Activated CD8-positive, alpha-beta memory T cell treated with anti-CD3 and anti-CD28 coated beads for 1 hour (primary cell): ENCODE measurements at places on chromosomes 7 and 10.

- no peak for DNase-seq
Observed at GRCh38 chr10:126011995-126012394, 115.6 kb downstream of the FANK1 start.

DNA sequence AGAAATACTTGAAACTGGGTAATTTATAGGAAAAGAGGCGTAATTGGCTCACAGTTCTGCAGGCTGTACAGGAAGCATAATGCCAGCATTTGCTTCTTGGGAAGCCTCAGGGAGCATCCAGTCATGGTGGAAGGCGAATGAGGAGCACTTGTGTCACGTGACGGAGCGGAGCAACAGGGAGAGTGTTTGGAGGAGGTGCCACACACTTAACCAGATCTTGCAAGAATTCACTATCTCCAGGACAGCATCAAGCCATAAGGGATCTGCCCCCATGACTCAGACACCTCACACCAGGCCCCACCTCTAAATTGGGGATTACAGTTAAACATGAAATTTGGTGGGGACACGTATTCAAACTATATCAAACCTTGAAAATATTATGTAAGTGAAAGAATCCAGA is 89.3 kb downstream of the WIPF3 start:
- no peak for DNase-seq

GRCh38 chr7:87875151-87876039 is 765 bp downstream of the SLC25A40 start:
- DNase-seq = no peak

DNA sequence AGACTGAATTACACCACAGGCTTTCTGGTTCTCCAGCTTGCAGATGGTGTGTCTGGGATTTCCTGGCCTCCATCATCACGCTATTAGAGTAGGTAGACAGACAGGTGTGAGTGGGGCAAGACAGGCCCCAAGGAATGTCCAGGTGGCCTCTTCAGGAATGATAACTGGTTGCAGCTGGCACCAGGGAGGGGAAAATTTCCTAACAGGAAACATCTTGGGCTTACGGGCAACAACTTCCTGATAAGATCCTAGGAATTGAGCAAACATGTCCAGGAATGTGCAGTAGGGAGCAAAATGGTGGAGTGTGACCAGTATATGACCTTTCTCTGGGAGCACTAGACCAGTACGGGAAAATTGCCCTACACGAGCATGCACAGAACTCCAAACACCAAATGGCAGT is 11.3 kb downstream of the XRCC2 start:
- no peak for DNase-seq

- no peak for DNase-seq
Observed at GRCh38 chr7:422191-422885, 97.3 kb downstream of the PDGFA start.

- DNase-seq = no peak
Observed at GRCh38 chr7:34277803-34278199, 372.5 kb downstream of the BMPER start.

DNA sequence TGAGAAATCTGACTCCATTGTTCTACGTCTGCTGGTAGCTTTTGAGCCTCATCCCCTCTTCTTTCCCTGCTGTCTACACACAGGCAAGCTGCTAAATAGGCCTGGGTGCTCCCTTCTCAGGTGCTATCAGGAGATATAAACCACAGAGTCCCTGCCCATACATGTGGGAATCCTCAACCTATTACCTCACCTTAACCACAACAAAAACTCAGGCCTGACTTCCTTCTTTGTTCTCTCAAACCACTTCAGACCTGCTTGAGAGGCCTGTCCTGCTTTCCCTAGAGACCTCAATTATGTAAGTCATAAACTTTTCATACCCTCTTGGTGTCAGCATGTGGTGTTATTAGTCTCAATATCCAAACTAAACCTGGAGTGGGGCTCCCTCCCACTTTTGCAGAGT is 75.0 kb upstream of the MAGI2 start:
- no peak for DNase-seq

DNA sequence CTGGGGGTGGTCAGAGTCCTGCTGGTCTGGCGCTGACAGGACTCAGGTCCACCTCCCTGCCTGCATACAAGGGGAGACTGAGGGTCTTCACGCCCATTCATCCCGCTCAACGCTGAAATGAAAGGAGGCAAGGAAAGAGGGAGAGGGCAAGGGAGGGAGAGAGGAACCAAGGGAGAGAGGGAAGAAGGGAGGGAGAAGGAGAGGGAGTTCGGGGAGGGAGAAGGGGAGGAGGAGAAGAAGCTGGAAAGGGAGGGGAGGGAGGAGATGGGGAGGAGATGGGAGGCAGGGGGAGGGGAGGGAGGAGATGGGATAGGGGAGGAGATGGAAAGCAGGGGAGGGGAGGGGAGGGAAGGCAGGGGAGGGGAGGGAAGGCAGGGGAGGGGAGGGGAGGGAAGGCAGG is 69.4 kb upstream of the INPP5A start:
- DNase-seq = no peak

- DNase-seq = no peak
Observed at GRCh38 chr10:113187063-113187777, 237.2 kb downstream of the TCF7L2 start.

- DNase-seq = no peak
Observed at GRCh38 chr7:23335621-23336020, 36.5 kb downstream of the MALSU1 start.

GRCh38 chr7:40297741-40298311 is 163.0 kb downstream of the SUGCT start:
- no peak for DNase-seq

GRCh38 chr10:31749981-31750840 is 178.4 kb downstream of the ARHGAP12 start:
- no peak for DNase-seq

DNA sequence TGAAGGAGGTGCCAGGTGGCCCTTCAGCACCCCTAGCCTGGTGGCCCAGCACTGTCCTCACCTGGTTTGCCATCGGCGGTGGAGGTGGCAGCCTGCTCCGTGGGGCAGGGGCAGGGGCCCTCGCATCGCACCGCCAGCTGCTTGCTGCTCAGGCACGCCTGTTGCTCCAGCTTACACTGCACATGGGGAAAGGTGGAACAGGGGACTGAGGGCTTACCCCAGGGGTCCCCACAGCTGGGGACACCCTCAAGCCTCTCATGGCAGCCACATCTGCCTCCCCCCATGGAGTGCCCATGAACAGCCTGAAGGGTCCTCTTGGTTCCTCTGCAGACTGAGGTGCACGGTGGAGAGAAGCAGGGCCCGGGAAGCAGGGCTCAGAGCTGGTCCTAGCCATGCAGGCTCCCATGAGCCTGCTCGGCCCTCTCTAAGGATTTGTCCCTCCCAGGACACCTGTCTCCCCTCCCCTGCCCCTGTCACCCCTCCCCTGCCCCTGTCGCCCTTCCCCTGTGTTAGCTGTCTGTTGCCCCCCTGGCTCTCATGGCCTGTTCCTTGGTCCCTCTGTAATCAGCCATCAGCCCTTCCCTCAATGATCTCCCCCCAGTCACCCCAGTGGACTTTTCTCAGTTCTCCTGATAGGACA is 20.1 kb downstream of the SPOCK2 start:
- DNase-seq = no peak

DNA sequence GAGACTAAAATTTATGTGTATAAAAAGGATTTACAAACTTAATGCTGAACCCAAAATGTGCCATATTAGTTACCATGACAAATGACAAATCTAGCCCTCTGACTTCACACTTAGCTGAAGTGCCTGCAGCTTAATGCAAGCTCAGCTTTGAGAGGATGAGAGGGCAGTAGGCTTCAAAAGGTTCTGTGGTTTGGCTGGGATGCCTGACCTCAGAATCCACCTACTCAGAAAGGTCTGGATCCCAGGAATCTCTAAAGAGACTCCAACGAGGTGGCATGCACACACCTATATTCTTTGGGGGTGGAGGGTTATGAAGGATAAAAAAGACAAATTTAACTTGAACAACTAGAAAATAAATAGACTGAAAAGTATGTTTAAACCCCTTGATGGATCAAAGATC is 213.4 kb downstream of the TAX1BP1 start:
- DNase-seq = no peak

- DNase-seq = no peak
Observed at GRCh38 chr10:129156406-129156805, 310.6 kb upstream of the MGMT start.

- DNase-seq = no peak
Observed at GRCh38 chr7:133395551-133395950, 142.7 kb downstream of the EXOC4 start.

DNA sequence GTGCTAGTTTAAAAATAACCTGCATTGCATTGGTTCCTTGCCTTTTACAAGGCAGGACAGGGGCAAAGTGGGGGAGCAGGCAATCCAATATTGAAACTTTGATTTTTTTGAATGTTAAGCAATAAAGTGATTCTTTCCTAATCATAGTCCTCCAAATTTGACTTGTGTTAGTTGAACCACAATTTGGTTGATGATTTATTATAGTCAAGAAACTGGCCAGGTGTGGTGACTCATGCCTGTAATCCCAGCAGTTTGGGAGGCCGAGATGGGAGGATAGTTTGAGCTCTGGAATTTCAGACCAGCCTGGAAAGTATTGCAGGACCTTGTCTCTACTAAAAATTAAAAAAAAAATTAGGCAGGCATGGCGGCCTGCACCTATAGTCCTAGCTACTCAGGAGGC is 27.9 kb upstream of the ABLIM1 start:
- no peak for DNase-seq

DNA sequence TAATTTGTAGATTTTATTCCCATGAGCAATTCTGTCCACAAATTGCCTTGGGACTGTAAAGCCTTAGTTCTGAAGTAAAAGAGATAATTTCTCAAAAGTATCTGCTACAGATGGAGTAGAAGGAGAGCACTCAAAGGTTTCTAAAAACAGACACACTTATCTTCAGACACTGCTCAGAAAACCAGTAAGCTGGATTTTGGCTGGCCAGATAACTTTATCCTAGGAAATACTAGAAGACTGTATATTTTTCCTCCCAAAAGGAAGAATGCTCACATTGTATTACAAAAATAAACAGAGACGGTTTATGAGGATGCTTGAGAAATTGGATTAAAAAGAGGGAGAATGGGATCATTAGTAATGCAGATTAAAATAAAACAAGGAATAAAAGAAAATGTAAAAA is 178.0 kb upstream of the IGFBP3 start:
- DNase-seq = no peak

DNA sequence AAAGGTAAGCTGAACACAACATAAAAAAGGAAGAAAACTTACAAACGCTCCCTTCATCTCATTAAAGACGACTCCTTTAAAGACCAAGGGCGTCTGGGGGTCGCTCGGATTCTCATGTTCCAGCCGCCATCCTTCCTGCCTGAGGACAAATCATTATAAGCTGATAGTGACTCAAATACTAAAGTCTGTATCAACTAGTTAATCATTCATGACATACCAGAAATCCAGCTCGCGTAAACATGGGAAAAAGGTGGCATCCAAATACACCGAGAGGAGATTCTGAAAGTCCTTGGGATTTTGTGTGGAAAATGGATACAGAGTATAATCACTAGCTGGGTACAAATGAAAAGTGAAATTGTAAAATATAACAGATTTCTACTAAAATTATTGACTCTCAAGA is 7.4 kb downstream of the PITRM1 start:
- no peak for DNase-seq

DNA sequence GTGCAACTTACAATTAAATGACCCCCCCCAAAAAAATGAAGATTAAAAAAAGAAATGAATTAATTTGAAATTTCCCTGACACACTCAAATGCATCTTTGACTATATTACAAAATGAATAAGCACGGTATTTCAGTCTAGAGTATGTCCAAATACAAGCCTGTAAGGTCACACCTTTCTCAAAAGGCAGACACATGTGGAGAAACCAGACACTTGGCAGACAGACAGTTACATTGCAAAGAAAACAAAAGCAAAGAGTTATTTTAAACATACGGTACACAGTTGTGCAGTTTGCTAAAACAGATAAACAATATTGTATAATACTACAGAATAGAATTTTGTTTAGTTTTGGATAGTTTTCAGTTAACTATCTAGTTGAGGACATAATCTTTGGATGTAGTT is 153.0 kb downstream of the ATE1 start:
- no peak for DNase-seq

DNA sequence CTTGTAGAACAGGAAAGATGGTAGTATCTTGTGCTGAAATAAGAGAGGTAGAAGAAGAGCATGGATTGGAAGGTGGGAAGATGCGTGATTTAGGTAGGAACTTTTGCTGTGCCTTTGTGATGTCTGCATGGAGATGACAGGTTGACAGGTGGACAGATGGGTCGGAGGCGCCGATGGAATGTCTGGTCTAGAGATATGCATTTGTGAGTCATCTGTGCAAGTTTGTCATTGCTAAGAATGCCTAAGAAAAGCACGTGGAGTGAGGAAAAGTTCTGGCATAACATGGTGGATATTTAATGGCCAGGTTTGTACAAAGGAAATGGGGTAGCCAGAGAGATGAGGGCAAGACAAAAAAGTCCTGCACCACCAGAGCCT is 76.0 kb upstream of the ARMC3 start:
- no peak for DNase-seq

GRCh38 chr10:54342058-54342457 is 459.0 kb downstream of the PCDH15 start:
- no peak for DNase-seq

GRCh38 chr10:45566415-45566814 is 106.2 kb downstream of the ZFAND4 start:
- DNase-seq = no peak

GRCh38 chr7:27895551-27895950 is 155.6 kb downstream of the TAX1BP1 start:
- DNase-seq = no peak

DNA sequence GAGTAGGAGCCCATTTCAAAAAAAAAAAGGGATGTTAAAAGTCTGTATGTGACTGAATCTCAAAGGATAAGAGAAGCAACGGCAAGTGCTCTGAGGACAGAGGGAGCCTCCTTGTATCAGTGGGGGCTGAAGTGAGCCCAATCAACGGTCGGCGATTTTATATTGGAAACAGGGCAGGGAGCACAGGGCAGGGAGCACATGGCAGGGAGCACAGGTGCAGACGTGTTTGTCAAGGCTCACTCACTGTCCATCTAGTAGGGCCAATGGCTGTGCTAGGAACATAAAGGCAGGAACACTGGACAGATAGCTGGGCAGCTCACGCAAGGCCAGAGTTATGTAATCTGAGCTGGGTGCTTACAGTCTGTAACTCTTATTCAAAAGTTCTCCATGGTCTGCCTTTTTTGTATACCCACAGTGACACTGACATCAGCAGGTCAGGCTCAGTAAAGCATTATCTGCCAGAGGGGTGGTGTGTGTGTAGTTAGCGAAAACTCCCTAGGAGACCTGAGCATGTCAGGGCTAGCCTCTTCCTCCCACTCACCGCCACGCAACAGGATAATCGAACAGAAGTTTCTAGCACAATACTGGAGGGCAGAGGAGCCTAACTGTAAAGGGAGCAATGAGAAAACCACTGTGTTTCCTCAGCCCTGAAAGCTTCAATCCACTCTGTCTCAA is 15.4 kb downstream of the AKR1B1 start:
- no peak for DNase-seq

- no peak for DNase-seq
Observed at GRCh38 chr7:80218723-80219122, 84.1 kb downstream of the GNAI1 start.

DNA sequence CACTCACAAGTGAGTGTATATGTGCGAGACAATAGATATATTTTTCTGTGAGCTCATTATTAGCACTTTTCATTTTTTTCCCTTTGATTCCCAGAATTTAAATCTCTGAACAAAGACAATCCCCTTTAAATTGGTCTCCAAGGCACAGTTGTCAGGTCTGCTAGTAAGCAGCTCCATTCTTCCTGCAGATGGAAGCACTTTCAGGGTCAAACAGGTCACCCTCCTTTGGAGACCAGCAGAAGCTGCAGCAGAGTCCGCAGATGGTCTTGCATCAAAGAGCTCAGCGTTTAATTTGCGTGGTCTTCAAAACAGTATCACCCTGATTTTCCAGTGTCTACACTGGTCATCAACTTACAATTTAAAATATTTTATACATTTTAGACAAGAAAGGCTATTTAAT is 543.8 kb downstream of the ARL4A start:
- no peak for DNase-seq
